ENCODE measurements at places on chromosomes 12 and 14.

- DNase-seq, result no peak
Measured at GRCh38 chr14:89418452-89418851, 1.4 kb upstream of the FOXN3 start.

DNA sequence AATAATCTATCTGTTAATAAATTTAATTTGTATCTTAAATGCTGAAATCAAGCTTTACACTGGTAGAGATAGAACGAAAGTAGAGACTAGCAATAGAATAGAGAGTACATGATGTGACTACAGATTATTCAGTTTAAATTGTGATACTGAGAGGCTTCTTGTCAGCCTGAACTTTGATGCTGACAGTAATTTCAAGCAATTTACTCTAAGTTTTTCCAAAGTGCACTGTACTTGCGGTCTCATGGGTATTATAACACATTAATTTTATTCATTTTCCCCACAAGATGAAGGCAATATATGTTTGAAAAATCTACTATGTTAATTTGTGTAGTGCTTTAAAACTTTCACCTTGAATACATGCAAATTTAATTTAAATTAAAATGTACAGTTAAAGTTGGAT lies 914.0 kb upstream of the FBXO33 start:
- no peak for DNase-seq

DNA sequence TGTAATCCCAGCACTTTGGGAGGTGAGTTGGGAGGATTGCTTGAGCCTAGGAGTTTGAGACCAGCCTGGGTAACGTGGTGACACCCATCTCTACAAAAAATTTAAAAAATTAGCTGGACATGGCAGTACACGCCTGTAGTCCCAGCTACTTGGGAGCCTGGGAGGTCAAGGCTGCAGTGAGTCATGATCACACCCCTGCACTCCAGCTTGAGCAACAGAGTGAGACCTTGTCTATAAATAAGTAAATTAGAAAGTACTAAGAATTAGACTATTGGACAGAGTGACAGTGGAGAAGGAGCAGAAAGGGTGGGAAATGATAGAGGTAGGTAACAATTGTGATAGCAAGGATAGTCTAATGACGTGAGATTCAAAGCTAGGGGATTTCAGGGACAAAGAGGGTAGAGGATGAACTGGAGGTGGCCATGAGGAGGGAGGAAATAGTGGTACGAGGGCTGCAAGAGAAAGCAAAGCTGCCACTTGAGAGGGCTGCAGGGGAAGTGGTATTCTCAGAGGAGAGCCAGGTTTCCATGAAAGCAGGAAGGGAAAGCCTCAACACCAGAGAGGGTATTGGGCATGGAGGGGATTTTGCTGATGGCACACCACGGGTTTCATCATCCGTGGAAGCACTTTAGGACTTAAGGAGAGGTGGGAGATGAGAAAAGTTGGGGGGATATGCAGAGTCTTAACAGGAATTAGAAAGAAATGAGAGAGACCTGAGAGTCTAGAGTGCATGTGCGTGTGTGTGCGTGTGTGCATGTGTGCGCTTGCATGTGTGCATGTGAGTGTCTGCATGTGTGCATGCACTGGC lies 85.6 kb downstream of the SYNE2 start:
- DNase-seq, result peak; percentile 43

DNA sequence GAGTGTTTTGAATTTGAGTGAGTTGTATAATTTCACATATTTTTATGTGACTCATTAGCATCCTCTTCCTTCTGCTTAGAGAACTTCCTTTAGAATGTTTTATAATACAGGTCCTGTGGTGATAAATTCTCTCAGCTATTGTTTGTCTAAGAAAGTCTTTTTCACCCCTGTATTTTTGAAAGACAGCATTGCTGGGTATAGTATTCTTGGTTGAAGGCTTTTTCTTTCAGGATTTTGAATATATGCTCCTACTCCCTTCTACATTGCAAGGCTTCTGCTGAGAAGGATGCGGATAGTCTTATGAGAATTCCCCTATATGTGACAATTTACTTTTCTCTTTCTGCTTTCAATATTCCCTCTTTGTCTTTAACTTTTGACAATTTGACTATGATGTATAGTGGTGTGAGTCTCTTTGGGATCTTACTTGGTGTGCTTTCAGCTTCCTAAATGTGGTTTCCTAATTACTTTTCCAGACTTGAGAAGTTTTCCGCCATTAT lies 118.9 kb upstream of the HMGA2 start:
- no peak for DNase-seq

GRCh38 chr12:123942911-123943648 lies 29.6 kb downstream of the CCDC92 start:
- peak; percentile 20 for DNase-seq

DNA sequence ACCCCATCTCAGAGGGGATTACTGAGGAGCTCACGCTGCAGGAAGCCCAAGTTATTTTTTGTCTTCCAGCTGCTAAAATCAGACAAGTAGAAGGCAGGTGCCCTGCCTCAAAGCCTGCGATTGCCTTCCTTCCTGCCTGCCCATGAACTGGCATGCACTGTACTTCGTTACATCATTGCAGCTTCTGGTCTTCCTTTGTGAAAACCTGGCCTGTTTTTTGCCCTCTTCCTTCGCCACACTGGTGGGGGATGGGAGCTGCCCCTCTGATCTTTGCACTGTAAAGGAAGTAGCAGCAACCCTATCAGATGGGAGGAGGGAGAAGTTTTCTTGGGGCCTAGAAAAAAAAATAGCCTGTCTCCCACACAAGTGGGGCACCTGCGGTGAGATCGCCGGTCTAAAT lies 1098.7 kb downstream of the BCL11B start:
- DNase-seq, result no peak

DNA sequence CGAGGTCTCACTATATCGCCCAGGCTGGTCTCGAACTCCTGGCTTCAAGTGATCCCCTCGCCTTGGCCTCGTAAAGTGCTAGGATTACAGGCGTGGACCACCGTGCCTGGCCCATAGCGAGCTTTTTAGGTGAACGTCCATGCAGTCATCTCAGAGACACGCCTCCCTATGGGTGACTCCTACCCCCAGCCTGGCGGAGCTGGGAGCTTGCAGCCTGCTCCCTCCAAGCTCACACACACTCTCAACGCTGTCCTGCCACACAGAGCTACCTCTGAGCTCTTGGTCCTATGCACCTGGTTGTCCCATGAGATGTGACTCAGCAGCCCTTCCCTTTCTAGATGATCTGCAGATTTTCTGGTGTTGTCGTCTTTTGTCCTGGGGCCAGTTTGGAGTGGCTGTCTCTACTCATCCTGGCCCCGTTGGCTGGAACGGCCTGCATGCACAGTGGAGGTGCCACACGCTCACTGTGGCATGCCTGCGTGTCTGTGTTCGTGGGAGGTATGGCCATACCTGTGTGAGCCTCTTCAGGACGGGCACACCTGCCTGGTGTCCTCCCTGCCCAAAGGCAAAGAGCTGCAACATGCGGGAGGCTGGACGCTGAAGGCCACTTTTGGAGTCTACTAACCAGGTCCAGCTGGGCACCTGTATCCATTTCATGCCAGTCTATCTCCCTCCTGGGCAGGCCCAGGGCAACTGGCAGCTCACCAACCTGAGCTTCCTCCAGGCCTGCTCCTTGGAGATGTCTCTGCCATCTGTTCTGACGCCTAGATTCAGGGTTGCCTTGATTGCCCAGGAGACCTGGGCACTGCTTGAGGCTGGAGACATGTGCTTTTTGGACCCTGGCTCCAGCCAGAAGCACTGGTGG lies 18.1 kb downstream of the CABP1 start:
- DNase-seq, result no peak

- peak; percentile 61 for DNase-seq
Measured at GRCh38 chr12:57214398-57214781, 2.2 kb upstream of the NXPH4 start.

DNA sequence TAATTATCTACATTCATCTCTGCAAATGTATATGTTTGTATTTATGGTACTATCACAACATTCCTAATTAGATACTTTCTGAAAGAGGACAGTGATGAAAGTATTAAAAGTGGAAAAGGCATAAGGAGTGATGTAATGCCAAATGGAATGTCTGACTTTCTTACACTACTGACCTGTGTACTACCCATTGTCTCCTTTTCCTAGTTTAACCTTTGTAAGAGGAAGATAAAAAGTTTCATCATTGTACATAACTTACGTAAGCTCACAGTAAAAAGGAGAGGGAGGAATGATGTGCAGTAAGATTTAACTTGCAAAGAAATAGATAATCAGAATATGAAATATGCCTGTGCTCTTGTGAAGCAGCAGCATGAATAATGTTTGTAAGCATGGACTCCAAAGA lies 55.9 kb downstream of the SOX5 start:
- DNase-seq, result no peak

DNA sequence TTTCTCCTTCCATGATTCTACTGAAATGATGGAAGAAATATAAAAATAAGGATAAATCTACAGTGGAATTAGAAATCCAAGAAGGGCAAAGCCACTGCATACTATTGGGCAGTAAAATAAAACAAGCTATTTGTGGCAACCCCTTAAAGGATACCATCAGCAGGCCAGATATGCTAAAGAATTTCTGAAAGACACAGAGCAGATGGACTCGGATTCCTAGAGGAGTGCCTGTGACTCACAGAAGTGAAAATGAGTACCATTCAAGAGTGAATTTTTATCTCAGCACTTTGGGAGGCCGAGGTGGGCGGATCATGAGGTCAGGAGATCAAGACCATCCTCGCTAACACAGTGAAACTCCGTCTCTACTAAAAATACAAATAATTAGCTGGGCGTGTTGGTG lies 318.1 kb downstream of the LRIG3 start:
- DNase-seq, result peak; percentile 21

GRCh38 chr14:103521438-103521950 lies 1.1 kb downstream of the CKB start:
- no peak for DNase-seq

- DNase-seq, result no peak
Measured at GRCh38 chr12:40986001-40986400, 202.1 kb upstream of the PDZRN4 start.

- no peak for DNase-seq
Measured at GRCh38 chr12:132056951-132057350, 87.2 kb downstream of the DDX51 start.

- no peak for DNase-seq
Measured at GRCh38 chr14:93173943-93174395, 10.7 kb downstream of the MOAP1 start.
